ENCODE measurements at places on chromosomes 5 and 9. TPM values are rescaled to one million over a fixed set of nuclear protein-coding genes. Genes with fewer than 3 reads are reported as not detected.
A peak's percentile ranks its signal among the peaks of the same experiment; 100 is the strongest.

GRM6 gene
- not detected for total RNA-seq

DNA sequence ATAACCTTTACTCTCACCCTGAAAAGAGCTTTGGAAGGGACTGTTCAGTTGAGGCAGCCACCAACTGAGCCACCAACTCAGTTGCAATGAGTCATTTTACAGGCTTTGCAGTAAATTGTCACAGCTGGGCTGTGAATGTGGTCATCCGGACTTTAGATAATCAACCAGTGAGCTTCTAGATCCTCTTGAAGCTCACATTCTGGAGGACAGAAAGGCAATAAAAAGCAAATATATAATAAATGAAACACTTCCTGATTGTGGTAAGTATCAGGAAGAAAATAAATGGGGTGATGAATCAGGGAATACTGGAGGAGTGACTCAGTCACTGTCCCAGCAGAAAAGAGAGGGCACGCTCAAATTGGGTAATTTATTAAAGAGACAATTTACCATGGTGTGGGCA lies 13.2 kb upstream of the C5orf58 start:
- no peak for DNase-seq
- peaks cover 51% of the 10 kb centered on the region for H3K4me1 ChIP-seq
- H3K4me3 ChIP-seq: no peak overlapping the region
- H3K27ac ChIP-seq: no peak overlapping the region
- no peaks in the 10 kb centered on the region for H3K27me3 ChIP-seq

LVRN gene
- 1.3 TPM for total RNA-seq

DNA sequence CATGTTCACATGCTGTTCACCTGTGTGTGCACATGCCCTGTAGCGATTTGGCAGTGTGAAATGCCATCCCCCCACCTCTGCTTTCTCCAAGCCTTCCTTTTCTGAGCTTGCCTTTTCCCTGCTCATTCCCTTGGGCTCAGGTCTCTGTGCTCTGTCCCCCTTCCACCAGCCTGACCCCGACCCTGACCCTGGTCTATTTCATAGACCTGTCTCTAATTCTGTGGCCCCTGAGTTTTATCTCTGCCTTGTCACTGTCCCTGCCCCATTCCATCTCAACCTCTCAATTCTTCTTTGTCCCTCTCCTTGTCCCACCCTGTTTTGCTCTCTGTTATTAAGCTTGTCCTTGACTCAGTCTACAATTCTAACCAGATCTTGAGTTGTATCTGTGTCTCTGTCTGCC lies 735 bp downstream of the ARAP3 start:
- H3K4me3 ChIP-seq: peak overlapping the region; percentile 62
- H3K4me1 ChIP-seq: peaks cover 31% of the 10 kb centered on the region
- H3K27ac ChIP-seq: peak overlapping the region; percentile 74
- DNase-seq: no peak

BRIX1 gene
- total RNA-seq: 18.5 TPM

DNAH5 gene
- 0.52 TPM for total RNA-seq

Data from esophagus muscularis mucosa (tissue), 4 donors.